NCI-H146 (cell line): ENCODE measurements at places on chromosomes 12 and 14.

GRCh38 chr12:2338991-2339431, 286.2 kb downstream of the CACNA1C start:
- DNase-seq = no peak

DNA sequence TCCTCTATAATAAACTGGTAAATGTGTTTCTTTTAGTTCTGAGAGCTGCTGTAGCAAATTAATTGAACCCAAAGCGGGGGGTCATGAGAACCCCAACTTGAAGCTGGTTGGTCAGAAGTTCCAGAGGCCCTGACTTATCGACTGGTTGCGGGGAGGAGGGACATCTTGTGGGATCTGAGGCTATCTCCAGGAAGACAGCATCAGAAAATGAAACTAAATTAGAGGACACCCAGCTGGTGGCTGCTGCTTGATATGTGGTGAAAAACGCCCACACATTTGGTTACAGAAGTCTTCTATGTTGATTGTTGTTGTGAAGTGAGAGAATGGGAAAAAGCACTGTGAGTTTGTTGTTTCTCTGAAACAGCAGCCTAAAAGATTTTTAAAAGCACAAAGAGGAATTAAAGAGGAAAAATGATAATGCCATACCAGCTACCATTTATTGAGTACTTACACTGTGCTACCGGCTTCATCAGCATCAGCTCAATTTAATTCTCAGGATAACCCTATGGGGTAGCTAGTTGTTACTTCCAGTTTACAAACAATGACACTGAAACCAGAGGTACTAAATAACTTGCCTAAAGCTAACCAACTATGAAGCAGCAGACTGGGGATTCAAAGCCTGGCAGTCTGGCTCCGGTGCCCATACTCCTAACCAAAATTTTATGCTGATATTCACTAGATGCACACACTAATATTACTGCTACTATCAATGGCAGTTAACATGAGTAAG, 24.3 kb downstream of the DDX24 start:
- DNase-seq = no peak

GRCh38 chr12:92641291-92641690, 61.5 kb upstream of the PLEKHG7 start:
- no peak for DNase-seq

GRCh38 chr12:4157122-4157521, 116.4 kb upstream of the CCND2 start:
- no peak for DNase-seq

DNA sequence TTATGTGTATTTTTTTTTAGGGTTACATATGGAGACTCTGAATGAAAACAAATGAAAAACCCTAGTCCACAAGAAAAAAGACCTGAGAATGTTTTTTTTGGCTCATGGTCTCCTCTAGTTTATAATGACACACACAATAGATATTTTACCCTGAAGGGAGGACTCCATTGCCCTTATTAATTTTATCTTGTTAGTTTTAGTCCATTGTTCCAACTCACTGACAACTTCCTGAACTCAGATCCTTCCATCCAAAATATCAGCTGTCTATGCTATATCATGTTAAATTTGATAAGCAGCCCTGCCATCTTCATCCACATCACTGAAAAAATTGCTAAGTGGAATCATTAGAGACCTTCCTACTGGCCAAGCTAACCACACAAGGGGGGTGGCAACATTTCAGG, 232.1 kb downstream of the MON2 start:
- no peak for DNase-seq

GRCh38 chr14:41663473-41663850, 56.8 kb downstream of the LRFN5 start:
- DNase-seq = no peak

DNA sequence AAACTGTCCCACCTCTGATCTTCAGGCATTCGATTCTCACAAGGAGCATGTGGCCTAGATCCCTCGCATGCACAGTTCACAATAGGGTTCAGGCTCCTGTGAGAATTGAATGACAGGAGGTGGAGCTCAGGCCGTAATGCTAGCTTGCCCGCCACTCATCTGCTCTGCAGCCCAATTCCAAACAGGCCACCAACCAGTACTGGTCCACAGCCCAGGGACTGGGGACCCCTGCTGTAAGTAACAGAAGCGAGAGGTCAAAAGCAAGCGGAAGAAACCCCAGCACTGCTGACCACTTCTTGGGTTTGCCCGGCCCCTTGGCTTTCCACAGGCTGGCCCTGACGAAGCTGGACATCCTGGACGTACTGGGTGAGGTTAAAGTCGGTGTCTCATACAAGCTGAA, 8.5 kb upstream of the SIVA1 start:
- DNase-seq = no peak

DNA sequence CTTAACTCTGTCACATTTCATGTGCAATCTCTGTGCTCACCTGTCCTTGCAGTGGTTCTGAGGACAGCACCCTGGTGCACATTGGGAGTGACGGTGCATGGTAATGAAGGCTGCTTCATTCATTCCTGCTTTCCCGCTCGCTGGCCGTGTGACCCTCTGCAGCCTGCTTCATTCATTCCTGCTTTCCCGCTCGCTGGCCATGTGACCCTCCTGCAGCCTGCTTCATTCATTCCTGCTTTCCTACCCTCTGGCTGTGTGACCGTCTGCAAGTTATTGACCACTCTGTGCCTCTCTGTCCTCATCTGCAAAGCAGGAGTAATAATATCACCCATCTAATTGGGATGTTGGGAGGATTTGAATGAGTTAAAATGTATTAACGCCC, 189.1 kb upstream of the TMEM132C start:
- DNase-seq = no peak

DNA sequence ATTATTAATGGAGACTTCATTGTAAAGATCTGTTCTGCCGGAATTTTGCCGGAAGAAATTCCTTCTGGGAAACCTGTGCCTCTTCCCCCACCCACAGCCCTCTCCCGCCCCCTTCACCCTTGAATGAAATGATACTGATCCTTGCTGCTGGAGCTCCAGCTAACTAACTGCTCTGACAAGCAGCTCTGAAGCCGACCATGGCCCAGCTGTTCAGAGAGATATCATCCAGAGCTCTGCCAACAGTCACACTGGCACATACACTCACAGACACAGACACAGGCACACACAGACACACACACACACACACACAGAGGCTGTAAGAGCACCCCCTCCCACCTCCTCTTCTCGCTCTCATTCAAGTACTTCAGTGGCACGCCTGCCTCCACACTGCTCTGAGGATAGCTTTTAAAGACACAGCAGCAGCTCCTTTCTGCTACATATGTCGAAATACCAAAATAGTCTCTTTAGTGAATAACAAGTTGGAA, 88.6 kb downstream of the R3HDM2 start:
- DNase-seq = no peak

- DNase-seq = peak; percentile 66
These were observed 62.7 kb downstream of the C2CD5 start for GRCh38 chr12:22481547-22482104.

DNA sequence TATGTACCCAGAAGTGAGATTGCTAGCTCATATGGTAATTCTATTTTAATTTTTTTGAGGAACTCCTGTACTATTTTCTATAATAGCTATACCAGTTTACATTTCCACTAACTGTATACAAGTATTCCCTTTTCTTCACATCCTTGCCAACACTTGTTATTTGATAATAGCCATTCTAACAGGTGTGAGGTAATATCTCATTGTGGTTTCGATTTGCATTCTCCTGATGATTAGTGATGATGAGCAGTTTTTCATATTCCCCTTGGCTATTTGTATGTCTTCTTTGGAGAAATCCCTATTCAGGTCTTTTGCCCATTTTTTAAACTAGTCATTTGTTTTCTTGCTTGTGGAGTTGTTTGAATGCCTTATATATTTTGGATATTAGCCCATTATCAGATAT, 121.3 kb downstream of the BBS10 start:
- DNase-seq = no peak

GRCh38 chr14:25522116-25522515, 472.2 kb upstream of the STXBP6 start:
- DNase-seq = peak; percentile 72

- peak; percentile 95 for DNase-seq
These were observed at the start of gene BBS10 for GRCh38 chr12:76348079-76348901. BBS10 (minus strand) TSS chr12:76348415; CDS start chr12:76348358, 57 bp downstream.

GRCh38 chr12:131171029-131171428, 217.3 kb downstream of the ADGRD1 start:
- no peak for DNase-seq

- DNase-seq = peak; percentile 53
These were observed 6.1 kb downstream of the CCDC184 start for GRCh38 chr12:48189331-48190125.

DNA sequence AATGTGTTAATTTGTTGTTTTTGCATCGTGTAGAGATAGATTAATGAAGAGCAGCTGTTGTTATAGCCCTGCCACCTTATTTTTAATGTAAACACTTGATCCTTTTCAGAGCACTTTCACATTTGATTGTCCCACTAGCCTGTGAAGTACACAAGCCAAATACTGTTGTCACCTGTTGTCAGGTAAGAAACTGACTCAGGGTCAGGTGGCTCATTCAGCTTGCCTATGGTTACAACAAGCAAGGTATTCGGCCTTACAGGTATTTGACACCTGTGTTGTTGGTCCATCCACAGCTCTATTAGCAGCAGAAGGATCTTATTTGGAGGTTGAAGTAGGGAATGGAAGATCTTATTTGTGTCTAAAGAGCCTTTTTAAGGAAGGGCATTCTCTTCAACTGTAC, 108.9 kb downstream of the GPR135 start:
- DNase-seq = no peak

DNA sequence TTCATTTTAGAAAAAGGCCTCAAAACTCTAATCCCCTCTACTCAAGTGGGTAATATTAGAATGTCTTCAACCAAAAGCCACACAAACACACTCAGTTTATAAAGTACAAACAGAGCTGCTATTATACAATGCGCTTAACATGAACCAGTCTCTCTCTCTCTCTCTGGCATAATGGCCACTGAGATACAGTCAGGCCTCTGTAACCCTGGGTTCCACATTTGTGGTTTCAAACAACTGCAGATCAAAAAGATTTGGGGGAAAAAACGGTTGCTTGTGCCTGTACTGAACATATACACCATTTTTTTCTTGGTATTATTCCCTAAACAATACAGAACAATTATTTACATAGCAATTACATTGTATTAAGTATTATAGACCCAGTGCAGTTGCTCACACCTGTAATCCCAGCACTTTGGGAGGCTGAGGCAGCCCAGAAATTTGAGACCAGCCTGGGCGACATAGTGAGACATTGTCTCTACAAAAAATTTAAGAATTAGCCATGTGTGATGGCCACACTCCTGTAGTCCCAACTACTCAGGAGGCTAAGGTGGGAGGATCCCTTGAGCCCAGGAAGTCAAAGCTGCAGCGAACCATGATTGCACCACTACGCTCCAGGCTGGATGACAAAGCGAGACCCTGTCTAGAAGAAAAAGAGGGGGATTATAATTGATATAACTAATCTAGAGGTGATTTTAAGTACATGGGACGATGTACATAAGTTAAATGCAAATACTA, 5.6 kb downstream of the SLC11A2 start:
- peak; percentile 83 for DNase-seq

GRCh38 chr12:1204581-1205121, 213.6 kb downstream of the ERC1 start:
- DNase-seq = no peak

- DNase-seq = no peak
These were observed 87.8 kb downstream of the RIC8B start for GRCh38 chr12:106861984-106862916.

DNA sequence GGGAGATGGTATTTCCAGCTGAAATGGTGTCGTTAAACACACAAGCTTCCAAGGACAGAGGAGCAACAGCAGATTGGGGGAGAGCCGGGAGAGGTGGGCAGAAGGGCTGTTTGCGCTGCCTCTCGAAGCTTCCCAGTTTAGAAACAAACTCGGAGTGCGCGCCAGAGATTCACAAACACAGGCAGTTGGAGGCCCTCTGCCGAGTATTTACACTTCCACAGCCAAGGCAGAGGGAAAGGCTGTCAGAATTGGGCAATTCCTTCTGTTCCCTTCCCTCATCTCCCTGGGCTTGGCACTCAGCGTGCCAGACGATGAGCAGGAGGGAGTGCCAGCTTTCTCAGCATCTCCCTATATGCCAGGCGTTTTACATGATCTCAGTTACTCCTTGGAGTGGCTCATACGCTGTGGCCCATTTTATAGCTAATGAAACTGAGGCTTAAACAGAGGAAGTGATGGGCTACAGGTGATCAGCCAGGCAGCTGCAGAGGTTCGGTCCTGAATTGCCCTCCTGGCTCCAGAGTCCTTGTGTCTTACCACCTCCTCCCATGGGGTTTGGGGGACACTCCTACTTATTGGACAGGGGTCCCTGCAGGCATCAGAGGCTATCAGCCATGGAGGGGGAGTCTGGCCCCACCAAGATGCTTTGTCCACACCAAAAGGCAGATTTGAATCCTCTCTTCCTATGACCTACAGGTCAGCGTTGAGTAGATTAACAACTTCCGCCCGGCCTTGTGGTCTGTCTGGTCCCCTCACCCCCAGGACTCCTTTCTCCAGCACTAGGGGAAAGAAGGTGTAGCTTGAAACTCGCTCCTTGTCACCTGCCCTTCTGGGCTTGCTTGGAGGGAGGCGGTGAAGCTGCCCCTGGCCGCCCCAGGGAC, 3.1 kb downstream of the FAM222A start:
- no peak for DNase-seq

GRCh38 chr14:51124029-51124428, 29.1 kb upstream of the TRIM9 start:
- no peak for DNase-seq

- peak; percentile 71 for DNase-seq
These were observed 190.2 kb downstream of the FSCB start for GRCh38 chr14:44316647-44317440.

DNA sequence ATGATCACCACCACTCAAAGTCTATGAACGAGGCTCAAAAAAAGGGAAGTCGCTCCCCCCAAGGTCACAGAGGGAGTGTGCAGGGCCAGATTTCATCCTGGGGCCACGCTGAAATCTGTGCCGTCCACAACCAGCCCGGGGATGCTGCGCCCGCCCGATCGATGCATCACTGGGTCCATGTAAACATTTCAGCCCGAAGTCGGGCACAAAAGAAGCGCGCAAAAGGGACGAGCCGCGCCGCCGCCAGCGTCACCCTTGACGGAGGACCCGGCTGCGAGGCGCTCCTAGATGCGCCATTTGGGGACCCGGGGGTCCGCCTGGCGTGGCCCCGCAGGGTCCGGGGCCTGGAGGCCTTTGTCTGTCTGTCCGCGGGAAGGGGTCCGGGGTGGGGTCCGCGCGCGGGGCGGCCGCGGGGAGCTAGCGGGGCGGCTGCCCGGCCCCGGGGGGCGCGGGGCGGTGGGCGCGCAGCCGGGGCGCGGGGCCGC, 503 bp downstream of the FBXO21 start:
- peak; percentile 63 for DNase-seq

DNA sequence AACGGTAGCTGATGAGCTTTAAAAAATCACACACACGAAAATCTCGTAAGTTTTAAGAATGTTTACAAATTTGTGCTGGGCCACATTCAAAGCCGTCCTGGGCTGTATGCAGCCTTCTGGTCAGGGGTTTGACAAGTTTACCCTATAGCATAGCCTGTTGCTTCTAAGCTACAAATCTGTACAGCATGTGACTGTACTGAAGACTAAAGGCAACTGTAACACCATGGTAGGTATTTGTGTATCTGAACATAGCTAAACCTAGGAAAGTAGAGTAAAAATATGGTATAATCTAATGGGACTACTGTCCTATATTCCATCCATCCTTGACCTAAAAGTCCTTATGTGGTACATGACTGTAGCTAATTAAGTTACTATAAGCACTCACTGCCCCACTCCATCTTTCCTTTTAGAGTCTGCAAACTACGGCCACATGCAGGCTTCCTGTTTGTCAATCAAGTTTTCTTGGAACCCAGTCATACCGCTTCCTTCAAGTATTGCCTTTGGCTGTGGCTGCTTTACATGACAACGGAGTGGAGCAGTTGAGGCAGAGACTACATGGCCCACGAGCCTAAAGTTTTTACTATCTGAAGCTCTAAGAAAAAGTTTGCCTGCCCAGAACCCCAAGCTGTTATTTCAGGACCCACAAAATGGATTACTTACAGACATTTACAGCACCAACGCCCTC, 18.5 kb downstream of the KRT7 start:
- no peak for DNase-seq
